ENCODE measurements at places on chromosomes 5 and 9. TPM values are rescaled to one million over a fixed set of nuclear protein-coding genes. Genes with fewer than 3 reads are reported as not detected.

The CER1 gene
- total RNA-seq = not detected

The PCDHB8 gene
- not detected for total RNA-seq

- no peaks in the 10 kb centered on the region for H3K4me1 ChIP-seq
- no peak overlapping the region for H3K4me3 ChIP-seq
- no peak overlapping the region for H3K27ac ChIP-seq
- H3K36me3 ChIP-seq = no peaks in the 10 kb centered on the region
Observed at GRCh38 chr9:36721846-36722588, 149.3 kb downstream of the MELK start.

DNA sequence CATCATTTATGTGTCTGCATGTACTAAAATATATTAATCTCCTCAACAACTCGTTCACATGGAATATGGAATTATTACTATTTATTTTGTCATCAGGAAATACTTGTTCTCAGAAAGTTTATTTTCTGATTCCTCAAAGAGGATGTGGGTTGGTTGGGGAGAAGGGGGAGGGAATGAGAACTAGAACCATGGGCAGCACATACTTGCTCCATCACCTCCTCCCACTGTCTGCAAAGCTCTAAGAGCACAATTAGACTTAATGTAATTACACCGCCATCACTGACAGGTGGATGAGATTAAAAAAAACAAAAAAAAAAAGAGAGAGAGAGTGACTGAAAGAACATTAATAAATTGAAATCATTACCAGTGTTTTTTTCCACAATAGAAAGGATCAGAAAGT, 98.2 kb downstream of the OXCT1 start:
- no peaks in the 10 kb centered on the region for H3K27me3 ChIP-seq
- H3K4me3 ChIP-seq = no peak overlapping the region
- H3K27ac ChIP-seq = no peak overlapping the region
- DNase-seq = no peak
- no peaks in the 10 kb centered on the region for H3K36me3 ChIP-seq
- no peaks in the 10 kb centered on the region for H3K4me1 ChIP-seq

DNA sequence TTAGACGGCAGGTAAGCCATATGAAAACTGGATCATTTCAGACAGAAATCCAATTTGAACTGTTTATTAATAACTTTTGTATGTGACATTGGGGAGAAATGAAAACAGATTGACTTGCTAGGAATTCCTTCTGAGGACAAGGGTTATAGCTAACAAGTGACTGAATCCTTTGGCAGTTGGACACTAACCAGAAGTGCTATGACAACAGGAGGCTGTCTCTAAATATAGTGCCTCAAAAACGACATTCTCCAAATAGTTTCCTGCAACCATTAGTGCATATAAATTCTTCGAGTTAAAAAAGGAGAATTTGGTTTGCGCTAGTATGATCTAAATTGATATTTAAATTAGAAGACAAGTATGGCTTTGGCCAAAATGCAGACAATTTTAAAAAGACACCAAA, 338.6 kb downstream of the PTPRD start:
- no peak overlapping the region for H3K27ac ChIP-seq
- no peak overlapping the region for H3K4me3 ChIP-seq
- no peaks in the 10 kb centered on the region for H3K4me1 ChIP-seq
- no peak for DNase-seq
- no peaks in the 10 kb centered on the region for H3K36me3 ChIP-seq

- no peaks in the 10 kb centered on the region for H3K27me3 ChIP-seq
- peak; percentile 58 for DNase-seq
- H3K27ac ChIP-seq = no peak overlapping the region
Observed at GRCh38 chr9:93575796-93576257, 557 bp upstream of the PHF2 start.
